CMK (cell line): ENCODE measurements at places on chromosomes 7 and 10.

DNA sequence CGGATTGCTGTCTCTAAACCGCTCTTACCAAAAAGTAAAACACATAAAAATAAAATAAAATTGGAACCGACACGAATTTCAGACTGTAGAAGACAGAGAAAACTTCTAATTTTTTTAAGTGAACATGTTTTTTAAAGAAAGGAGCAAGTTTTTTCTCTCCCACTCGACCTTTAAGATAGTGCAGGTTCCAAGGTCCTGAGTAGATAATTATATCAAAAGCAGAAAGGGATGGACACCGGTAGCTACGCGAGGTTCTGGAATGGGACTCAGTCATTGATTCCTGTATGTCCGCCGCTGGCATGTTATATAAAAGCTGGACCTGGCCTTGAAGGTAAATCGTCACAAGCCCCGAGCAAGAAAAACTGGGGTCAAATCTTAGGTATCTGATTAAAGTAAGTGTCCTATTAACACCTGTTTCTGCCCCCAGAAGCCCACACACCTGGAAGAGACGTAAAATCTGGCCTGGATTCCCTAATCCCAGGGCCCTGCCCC lies 462 bp upstream of the CISD1 start:
- no peak for DNase-seq

GRCh38 chr7:81583882-81584533 lies 185.8 kb downstream of the HGF start:
- no peak for DNase-seq

GRCh38 chr10:18759575-18759974 lies 100.3 kb downstream of the ARL5B start:
- no peak for DNase-seq

DNA sequence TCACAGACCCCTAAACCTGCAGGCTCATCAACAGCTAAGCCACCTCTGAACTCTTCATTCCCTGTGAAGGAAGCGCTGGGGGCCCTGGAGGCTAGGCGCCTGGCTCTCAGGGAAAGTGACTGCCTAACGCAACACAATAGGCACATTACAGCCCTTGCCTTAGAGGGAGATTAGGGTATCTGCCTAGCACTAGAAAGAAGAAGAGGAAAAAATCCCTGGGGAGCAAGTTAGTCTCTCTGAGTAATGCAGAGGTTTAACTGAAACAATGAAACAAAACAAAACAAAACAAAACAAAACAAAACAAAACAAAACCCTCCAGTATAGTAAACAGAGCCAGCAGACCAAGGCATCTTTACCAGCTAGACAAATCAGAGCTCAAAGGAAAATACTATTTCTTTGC lies 2.6 kb downstream of the ZNF777 start:
- DNase-seq = no peak

- no peak for DNase-seq
Observed at GRCh38 chr7:157521061-157521731, 184.4 kb downstream of the DNAJB6 start.

DNA sequence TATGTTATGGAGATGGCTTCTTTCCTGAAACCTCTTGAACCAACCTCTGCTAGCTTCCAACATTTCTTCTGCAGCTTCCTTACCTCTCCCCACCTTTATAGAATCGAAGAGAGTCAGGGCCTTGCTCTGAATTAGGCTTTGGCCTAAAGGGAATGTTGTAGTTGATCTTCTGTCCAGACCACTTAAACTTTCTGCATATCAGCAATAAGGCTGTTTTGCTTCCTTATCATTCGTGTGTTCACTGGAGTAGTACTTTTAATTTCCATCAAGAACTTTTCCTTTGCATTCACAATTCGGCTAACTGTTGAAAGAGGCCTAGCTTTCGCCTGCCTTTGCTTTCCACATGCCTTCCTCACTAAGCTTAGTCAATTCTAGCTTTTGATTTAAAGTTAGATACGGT lies 48.0 kb downstream of the KLHDC10 start:
- no peak for DNase-seq

DNA sequence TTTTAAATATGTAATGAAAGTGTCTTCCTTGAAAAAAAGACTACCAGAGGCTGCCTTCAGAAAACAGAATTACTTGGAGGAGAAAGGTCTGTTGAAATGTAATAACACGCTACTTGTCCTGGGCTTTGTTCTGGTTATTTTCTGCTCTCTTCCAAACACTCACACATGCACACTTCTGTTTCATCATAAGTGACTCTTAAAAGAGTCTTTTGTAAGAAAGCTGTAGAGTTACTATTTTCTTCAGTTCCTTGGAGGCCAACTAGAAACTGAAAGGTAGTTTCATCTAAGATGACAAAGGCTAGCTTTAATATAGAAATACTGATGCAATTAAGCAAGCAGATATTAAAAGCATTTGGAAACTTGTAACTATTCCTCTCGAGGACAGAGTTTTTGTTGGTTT lies 39.1 kb downstream of the TASOR2 start:
- no peak for DNase-seq

DNA sequence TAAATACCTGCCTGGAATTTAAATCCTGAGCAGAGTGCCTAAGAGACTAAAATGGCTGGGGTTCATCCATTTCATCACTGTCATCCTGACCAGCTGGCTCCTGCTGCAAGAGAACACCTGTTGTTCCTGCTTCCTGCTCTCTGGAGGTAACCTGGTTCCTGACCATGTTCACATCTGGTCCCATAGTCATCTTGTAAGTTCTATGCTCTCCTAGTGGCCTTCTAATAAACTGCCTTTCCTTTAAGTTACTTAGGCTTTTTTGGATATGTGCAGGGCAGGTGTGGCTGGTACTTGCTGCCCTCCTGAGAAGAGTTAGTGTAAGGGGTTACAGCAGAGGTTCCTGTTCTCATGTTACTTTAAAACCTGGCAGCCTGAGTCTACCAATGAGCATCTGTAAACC lies 80.0 kb downstream of the NRCAM start:
- DNase-seq = no peak

GRCh38 chr10:6364893-6365292 lies 162.2 kb downstream of the PFKFB3 start:
- DNase-seq = no peak

- DNase-seq = no peak
Observed at GRCh38 chr7:134752006-134752760, 27.3 kb upstream of the CALD1 start.
